ENCODE measurements at places on chromosomes 4 and X.
A peak's percentile ranks its signal among the peaks of the same experiment; 100 is the strongest.

GRCh38 chr4:98659741-98660462, 1.5 kb upstream of the TSPAN5 start:
- no peak for DNase-seq

- DNase-seq, result no peak
These were observed 98.6 kb downstream of the PPP2R2C start for GRCh38 chr4:6373541-6374410.

- DNase-seq, result peak; percentile 60
These were observed 618 bp downstream of the RBBP7 start for GRCh38 chrX:16869393-16870094.

- DNase-seq, result no peak
These were observed 116.7 kb downstream of the CDKL5 start for GRCh38 chrX:18542131-18542530.

- DNase-seq, result no peak
These were observed 71.4 kb upstream of the DCAF12L2 start for GRCh38 chrX:126237524-126237923.

DNA sequence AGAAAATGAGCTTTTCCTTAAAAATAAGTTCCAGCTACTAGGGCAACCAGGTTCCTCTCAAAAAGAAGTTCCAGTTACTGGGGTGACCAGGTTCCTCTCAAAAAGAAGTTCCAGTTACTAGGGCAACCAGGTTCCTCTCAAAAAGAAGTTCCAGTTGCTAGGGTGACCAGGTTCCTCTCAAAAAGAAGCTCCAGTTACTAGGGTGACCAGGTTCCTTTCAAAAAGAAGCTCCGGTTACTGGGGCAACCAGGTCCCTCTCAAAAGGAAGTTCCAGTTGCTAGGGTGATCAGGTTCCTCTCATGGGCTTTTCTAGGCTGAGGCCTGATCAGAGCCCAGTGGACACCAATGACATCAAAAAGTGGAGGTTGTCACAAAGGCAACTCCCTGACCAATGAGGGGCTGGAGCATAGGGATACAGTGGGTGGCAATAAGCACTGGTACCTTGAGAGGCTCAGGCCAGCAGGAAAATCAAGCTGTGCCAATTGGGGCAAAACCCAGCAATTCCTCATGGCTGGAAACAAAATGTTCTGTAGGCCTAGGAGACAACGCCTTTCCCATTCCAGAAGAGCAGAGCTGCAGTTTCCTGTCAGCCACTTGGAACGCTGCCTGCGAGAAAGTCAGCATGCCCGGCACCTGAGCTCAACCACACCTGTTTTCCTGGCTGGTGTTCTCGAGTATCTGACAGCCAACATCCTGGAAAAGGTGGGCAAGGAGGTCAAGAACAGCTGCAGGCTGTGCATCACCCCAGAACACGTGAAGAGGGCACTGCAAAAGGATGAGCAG, 12.3 kb upstream of the SYTL5 start:
- no peak for DNase-seq

DNA sequence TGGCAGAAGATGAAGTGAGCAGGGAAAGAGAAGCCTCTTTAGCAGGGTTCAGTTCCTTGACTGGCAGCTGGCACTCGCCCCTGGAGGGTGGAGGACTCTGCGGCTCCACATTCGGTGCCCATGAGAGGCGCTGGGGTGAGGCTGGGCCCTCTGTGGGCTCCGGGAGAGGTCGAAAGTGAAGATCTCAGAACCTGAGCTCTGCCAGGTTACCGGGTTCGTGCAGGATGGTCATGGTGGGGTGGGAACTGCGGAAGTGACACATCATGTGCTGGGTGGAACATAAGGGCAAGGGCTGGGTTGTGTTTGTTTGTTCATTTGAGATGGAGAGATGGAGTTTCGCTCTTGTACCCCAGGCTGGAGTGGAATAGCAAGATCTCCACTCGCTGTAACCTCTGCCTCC, 44.2 kb downstream of the TRIM61 start:
- DNase-seq, result no peak
